Nucleus accumbens (tissue), 56 donors: ENCODE measurements at places on chromosomes 11 and 22.

DNA sequence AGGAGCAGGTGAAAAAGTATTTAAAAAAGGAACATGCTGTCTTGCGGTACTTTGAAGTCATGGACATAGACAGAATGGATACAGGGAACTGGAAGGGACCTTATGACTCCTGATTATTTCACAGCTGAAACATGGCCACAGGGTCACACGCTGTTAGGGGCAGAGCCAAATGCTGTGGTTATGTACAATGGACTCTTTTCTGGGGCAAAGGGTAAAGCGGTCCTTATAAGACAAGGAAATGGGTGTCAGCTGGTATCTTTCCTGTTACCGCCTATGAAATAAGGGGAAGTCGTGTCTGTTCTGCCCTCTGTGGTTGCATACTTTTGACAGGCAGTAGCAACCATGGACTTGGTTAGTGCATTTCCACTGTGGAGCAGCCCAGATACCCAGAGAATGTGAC, 12.8 kb upstream of the ST14 start:
- DNase-seq: no peak

GRCh38 chr11:35852056-35852455, 91.8 kb upstream of the LDLRAD3 start:
- DNase-seq: no peak

GRCh38 chr11:18383388-18384156, 10.8 kb upstream of the LDHA start:
- DNase-seq: peak; percentile 20

- DNase-seq: no peak
Observed at GRCh38 chr11:92636543-92637188, 332.8 kb upstream of the MTNR1B start.
